Right kidney (tissue), 9 donors: ENCODE measurements at places on chromosomes 2 and 18.

GRCh38 chr2:82959727-82960126, 1499.4 kb downstream of the SUCLG1 start:
- no peak for DNase-seq

DNA sequence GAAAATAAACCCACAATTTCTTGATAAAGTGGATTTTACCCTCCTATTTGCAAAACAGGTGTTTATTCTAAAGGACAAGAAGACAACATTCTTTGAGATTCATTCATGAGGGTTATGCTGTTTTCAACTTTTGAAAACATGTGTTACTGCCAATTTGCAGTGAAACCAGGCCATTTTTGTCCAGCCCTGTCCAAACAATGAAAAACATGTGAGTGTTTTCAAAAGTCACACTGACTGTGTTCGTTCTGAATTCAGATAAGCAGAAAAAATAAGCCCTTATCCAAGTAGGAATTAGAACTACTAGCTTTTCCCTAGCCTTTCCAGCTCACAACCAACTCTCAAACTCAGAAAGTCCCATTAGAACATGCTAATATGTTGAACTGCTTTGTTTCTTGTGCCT, 148.1 kb upstream of the PID1 start:
- DNase-seq: no peak

- no peak for DNase-seq
These were observed 533.1 kb downstream of the RNF144A start for GRCh38 chr2:7450188-7450832.

DNA sequence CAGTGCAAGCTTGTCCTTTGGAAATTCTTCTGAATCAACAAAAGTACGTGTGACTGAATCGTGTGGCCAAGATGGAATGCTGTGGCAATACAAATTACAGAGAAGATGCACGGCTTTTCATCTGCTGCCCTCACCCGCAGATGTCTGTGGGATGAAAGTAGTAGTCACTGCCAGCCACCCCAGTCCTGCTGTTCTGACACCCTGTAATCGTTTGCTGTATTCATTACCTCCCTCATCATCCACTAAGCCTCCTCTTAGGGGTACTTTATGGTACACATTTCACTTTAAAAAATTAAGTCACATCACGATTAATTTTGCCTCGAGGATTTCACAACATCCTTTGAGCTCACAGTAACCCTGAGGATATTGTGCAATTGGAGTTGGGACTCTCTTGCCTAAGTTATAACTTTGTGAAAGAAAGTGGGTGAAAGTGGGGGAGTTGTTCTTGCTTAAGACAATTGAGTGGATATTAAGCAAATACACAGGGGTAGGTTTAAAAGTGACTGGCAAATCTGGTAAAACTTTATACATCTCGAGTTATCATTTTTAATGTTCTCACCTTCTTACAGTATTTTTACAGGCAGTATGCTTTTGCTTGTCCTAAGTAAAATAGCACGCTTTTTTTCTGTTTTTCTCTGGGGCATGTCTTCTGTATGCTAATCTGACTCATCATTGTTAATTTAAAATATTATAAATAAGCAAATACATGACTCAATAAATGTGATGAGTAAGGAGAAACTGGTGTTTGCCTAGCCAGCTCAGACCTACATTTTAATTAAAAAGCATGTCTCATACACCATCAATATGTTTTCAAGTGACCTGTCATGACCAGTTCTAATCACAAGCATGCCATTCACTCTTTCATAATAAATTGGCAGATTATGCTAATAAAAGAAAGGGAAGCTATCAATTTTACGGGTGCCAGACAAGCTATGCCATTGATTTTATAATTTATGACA, 680.9 kb downstream of the IRS1 start:
- no peak for DNase-seq

DNA sequence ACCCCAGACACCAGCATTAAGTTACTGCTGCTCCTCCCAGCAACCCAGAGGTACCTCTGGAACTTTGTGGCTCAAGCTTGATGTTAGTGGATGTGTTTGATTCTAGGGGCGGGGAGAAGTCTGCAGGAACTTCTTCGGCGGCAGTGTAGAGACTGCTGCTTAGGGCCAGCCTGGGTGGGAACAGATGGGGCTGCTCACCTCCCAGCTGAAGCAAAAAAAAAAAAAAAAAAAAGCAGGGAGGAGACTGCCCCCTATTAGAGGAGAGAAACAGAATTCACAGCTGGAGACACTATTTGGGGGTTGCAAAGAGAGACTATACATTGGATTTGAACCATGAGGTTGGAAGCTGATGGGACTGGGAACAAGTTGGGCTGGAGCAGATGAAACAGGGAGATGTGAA, 28.6 kb upstream of the FAM136A start:
- DNase-seq: no peak

DNA sequence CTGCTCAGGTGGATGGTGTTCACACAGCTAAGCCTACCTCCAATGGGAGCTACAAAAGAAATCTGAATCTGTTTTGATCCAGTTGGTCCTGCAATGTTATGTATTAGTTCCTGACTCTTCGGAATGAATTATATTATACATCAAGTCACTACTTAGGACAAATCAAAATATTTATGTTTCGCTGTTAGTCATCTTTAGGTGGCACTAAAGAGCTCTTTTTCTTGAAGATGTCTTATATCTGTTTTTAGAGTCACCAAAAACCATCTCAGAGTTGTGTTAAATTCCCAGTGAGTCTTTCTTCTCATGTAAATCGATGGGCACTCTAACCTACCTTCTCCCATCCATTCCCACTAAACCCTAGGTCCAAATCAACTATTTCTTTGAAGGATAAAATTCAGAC, 2.2 kb downstream of the DNER start:
- DNase-seq: no peak

DNA sequence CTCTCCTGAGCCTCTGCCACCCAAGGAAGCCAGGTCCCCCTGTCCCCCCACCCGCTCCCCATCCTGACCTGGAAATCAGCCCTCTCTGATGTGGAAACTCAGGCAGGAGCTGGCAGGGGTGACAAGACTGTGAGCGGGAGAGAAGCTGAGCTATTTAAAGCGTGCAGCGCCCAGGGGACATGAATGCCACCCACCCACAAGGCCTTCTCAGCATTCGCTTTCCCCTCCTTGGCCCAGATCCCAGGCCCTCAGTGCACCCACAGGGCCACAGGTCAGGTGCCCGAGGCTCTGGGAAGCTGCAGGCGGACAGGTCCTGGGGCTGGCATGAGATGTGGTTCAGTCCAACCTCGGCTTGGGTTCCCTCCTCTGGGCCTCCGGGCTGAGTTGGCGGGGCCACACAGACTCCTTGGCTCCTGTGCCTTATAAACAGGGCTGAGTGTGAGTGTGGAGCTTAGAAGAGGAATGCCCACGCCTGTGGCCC, 168.3 kb downstream of the SMAD7 start:
- DNase-seq: no peak

DNA sequence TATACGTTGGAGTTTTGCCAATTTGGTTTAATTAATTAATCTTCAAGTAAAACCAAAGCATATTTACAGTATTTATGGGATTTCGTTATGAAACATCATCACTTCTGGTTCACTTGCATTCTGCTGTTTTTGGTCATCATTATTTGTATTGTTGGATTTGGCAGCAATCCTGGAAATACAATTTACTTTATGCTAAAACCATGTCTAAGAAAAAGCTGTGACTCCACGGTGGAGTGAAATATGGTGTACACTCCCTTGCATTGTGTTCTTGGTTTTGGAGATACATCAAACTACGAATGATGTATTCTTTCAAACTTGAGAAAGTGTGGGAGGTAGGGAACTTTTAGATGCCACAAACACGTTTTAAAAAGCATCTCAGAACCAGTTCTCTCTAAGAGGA, 106.4 kb downstream of the CTAGE1 start:
- no peak for DNase-seq
